Sciatic nerve (tissue), 2 donors: ENCODE measurements at places on chromosomes 2 and 18. TPM values are rescaled to one million over a fixed set of nuclear protein-coding genes. Genes with fewer than 3 reads are reported as not detected.

ERFE gene
- total RNA-seq: 0.58 TPM

DNA sequence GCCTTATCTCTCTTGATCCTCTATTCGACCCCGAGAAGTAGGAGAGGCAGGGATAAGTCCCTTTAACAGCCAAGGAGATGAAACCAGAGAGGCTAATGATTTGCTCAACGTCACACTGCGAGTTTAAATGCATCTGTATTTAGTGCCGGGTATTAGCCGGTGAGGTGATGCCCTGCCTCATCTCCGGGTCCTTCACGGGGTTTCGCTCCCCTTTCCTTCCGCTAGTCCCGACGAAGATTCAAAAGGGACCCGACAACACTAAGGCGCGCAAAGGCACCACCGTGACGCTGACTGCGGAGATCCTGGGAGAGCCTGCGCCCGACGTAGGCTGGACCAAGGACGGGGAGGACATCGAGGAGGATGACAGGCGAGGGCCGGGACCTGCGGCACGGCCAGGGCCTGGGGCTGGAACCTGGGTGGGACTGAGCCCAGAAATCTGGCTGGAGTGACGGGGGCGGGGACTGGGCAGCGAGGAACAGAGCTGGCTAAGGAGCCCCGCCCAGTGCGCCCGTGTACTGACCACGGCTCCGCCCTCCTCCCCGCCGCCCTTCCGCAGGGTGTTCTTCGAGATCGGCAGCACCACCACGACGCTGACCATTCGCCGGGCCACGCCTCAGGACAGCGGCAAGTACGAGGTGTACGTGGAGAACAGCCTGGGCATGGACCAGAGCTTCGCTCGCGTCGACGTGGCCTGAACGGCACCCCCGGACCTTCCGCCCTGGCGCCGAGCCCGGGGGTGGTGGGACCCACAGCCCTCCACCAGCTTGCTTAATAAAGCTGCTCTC, 1.0 kb upstream of the GMPPA start:
- peak; percentile 91 for DNase-seq

BBS5 gene
- 13.5 TPM for total RNA-seq

UCN gene
- total RNA-seq: 2.4 TPM

APCDD1 gene
- 43.1 TPM for total RNA-seq

GRCh38 chr2:61675204-61675603, 137.0 kb upstream of the XPO1 start:
- no peak for DNase-seq

DNA sequence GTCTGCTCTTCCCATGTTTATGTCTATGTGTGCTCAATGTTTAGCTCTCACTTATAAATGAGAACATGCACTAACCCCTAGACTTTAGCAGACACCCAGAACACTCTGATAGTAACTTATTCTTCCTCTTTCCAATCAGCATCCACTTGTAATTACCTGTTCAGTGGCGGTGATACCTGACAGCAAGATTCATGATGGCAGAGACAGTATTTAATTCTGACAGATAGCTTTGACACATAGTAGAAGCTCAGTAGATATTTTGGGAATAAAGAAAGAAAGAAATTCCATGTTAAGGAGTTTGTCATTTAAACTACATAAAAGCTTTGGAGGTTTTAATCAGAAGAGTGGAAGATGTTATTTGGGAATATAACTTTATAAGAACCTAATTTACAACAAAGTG, 171.3 kb downstream of the CDH7 start:
- no peak for DNase-seq

GRCh38 chr2:240629619-240629967, 4.3 kb downstream of the GPR35 start:
- DNase-seq: no peak

LYPD6B gene
- total RNA-seq: not detected

DNA sequence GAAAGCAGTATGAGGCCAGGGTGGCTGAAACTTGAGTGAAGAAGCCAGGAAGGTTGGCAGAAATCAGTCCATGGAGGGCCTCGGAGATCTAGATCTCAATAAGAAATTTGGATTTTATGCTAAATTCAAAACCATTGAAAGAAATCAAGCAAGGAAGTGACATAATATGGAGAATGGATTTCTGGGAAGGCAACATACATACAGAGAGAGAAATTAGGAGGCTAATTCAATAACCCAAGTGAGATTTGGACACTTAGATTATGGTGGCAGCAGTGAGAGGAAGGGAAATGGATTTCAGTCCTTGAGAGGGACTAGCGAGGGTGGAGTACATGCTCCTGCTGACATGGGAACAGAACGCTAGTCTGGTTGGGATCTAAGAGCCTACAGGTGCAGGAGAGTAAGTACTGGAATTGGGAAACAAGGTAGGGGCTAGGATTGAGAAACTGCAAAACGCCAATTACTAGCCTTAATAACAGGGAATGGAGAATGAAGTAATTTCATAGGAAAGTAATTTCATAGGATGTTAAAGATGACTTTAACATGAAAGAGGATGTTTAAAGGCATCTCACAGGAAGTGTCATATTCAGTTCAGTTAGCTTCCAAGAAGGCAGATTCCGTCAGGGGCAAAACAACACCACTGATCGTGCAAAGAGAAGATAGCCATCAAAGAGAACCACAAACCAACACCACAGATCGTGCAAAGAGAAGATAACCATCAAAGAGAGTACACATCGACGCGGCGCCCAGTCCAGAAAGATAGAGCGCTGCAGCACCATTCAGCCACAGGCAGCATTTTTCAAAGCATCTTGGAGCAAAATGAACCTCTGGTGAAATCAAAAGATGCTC, 27.2 kb downstream of the CDKL4 start:
- DNase-seq: no peak

SLC14A1 gene
- total RNA-seq: 5.5 TPM

DNA sequence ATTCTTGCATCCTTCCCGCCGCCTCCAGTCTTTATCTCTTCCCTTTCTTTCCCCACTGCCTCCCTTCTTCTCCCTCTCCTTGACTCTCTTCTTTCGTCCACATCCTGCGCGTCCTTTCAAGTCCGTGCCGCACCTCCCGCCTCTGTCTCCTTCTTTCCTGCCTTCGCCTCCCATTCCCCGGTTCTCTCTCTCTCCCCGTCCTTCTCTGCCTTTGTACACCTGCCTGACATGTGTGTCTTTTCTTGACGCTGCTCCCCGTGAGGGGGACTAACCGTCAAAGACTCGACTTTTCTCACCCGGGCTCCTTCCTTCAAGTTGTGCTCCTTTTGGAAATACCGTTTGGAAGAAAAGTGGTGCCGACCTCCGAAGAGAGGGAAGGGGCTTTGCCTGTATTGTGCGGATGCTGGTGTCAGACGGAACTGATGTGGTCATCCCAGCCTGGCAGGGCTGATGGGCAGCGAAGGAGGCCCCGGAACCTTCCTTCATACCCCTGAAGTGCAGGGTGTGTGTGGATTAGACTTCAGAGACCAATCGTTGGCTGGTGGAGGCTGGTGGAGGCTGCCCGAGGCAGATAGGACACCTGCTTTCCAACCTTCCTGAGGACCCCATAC, 879 bp downstream of the TMEM178A start:
- DNase-seq: no peak

- no peak for DNase-seq
Observed at GRCh38 chr2:134416637-134417036, 162.8 kb downstream of the MGAT5 start.

EFEMP1 gene
- total RNA-seq: 139 TPM

DNA sequence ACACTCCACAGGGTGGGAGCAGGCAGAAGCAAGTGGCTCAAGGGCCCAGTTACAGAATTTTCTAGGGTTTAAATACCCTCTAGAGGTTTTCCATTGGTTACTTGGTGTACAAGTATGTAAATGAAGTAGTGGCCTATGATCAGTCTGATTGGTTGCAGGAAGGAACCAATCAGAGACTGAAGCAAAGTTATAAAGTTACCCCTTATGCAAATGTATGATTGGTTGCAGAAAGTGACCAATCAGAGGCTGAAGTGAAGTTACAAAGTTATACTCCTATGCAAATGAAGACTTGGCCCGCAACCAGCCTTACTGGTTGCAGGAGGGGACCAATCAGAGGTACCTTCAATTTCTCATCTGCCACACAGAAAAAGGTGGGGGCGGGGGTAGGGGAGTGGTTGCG, 154.6 kb downstream of the INO80D start:
- DNase-seq: no peak

DNA sequence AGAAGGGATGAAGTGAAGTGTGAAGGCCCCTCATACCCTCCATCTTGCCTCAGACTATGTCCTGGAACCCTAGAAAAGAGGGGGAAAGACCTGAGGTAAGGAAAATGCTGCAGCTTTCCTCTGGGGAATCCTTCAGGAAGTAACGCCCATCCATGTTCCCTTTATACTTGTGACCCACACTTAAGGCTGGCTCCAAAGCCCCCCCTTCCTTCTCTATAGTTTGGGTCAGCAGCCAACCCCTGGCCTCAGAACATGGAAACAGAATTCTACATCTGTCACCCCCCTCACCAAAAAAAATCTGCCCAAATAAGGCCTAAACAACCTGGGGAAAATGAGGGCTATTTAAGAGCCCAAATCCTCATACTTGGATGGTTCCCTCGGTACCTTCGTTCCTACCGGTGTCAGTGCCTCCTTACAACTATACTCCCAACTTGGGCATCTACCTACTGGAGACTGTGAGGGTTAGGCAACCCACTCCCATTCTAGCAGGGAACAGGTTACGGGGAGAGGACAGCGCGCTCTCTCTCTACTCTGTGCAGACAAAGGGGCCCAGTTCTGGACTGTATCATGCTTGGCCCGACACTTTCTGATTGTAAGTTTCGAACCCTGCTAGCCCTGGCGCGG, 689 bp downstream of the OST4 start:
- no peak for DNase-seq

- no peak for DNase-seq
Observed at GRCh38 chr18:74382481-74383017, 66.9 kb downstream of the C18orf63 start.

- DNase-seq: no peak
Observed at GRCh38 chr2:71787476-71788185, 334.3 kb downstream of the DYSF start.

- DNase-seq: peak; percentile 62
Observed at GRCh38 chr18:79508565-79509535, 113.1 kb downstream of the NFATC1 start.

DNA sequence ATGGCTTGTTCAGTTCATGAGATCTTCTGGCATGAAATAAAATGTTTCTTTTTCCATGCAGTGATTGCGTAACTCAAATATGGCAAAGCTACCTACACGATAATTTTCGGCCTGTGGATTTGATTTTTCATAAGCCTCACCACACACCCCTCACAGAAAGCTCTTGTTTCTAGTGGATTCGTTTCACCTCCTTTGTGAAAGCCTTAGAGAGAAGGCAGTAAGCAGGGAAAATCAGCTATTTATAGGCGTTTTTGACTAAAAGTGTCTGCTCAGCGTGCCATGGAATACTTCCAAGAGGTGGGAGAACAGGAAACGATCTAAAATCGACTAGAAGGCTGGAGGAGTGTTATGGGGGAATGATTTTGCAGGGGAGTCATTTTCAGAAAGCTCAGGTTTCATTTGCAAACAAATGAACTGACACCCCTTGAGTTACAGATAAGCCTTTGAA, 417.9 kb downstream of the TGIF1 start:
- no peak for DNase-seq

ASXL3 gene
- 13.1 TPM for total RNA-seq

IL36B gene
- not detected for total RNA-seq

- no peak for DNase-seq
Observed at GRCh38 chr2:169275696-169276444, 86.5 kb downstream of the LRP2 start.

SERPINB3 gene
- not detected for total RNA-seq

DNA sequence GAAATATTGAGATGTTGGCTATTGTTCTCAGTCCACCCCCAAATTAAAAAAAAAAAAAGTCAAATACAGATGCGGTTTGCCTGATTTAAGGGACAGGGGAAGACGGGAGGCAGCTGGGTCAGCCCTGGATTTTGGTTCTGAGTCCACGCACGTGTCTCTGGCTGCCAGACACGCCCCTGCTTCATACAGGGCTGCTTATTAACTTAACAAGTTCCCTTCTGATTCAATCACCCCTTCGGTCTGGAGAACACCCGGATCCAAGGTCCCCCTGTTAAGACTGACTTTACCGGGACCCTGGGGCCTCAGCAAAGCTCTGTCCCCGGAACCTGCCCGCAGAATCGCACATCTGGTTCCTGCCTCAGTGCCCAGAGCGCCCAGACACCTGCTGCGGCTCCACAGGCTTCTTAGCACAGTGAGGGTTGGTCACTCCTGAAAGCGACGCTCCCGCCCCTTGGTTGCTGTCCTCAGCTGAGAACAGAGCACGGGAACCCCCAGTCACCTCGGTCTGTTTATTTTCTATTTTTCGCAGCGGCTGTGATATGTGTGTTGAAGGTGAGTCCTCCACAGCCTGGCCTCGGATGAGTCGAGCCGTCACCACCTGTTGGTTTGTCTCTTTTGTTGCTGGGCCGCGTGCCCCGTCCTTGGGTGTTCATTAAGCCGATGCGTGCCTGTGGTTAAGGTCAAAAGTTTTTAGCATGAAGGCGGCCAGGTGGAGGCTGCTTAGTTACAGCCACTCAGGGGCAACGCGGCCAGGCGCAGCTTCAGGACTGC, 57.2 kb downstream of the RTP5 start:
- no peak for DNase-seq

- no peak for DNase-seq
Observed at GRCh38 chr2:188892636-188893035, 81.5 kb upstream of the COL3A1 start.
